Peyer's patch (tissue), 4 donors: ENCODE measurements at places on chromosomes 4 and X. TPM values are rescaled to one million over a fixed set of nuclear protein-coding genes. Genes with fewer than 3 reads are reported as not detected.

The COL4A6 gene
- 0.18 TPM for total RNA-seq

The HMGB2 gene
- total RNA-seq: 112 TPM

The PAGE2 gene
- not detected for total RNA-seq

DNA sequence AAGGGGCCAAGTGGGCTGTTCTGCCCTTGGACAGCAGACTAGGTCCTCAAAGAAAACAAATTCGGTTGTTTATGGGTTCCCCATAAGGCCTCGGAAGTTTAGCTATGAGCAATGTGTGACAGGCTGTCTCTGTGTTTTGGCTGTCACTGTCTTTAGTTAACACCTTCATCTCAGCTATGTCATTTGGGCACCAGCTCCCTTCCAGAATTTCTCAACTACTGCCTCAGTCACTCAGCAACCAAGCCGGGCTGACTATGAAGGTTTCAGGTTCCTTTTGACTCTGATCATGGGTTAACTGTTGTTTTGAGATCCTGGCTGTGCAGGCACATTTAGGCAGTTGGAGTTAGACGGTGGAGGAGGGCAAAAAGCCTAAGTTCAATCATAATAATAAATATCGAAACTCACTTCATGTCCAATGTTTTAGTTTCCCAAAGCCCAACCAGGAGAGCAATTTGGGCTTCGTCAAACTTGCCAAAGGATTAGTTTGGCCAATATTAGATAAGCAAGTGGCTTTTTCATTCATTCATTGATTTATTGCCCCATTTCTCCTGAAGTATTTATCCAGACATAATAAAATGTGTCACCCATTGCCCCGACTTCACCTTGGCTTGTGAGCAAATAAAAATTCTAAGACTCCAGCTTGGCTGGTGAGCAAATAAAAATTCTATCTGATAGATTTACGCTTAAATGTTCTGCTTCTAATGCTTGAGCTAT, 9.1 kb upstream of the PAGE1 start:
- no peak for DNase-seq

DNA sequence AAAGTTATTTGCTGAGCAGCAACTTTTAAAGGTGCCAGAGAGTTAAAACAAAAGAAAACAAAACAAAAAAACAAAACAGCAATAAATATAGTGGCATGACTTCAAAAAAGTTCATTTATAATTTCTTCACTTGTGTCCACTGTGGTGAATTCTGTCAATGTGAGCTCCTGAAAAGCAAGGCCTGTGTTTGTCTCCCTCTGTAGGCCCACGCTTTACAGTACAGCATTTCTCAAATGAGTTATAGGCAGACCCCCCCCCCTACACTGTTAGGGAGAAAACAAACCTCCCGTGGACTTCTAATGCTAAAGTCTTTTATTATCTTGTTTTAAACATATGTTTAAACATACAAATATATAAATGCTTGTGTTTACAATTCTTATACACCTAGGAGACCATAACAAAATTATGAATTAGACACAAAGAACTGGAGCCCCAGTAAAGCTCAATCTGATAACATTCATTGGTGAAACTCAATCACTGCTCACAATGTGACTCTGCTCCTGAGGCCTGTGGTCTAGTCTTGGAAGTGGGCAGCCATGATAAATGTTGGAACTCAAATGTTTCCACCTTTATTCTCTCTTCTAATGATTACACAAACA, 47.0 kb upstream of the SCOC start:
- DNase-seq: no peak

- no peak for DNase-seq
Measured at GRCh38 chr4:115969756-115970155, 856.3 kb upstream of the NDST4 start.

DNA sequence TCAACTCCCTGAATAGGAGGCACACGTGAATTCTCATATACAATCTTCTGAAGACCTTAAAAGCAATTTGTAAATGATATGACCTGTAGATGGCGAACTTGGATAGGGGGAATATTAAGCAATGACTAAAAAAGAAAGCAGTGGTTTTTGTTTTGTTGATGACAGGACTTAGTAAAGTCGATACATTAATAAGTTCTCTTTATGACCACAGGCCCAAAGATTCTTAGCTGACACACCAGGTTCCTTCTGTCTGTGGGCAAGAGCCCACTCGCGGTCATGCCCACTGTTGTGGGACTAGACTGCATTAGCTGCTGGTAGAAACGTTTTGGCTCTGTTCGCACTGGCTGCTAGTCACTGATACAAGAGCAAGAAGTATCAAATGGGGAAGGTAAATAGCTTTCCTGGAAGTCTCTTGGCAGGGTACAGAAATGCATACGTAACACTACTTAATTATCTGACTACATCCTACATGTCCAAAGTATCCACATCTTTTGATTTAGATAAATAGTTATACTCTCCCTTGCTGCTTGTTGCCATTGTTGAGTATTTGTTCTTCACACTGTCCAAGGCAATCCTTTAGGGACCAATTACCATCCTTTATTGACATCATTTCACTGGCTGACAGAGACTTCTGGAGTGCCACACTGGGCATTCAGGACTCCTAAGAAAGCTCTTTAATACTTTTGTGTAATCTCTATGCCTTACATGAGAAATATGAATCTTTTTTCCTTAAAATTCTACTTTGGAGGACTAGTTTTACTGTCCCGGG, 31.0 kb downstream of the ALPK1 start:
- no peak for DNase-seq

GRCh38 chrX:108270739-108271396, 167.4 kb downstream of the COL4A6 start:
- no peak for DNase-seq

DNA sequence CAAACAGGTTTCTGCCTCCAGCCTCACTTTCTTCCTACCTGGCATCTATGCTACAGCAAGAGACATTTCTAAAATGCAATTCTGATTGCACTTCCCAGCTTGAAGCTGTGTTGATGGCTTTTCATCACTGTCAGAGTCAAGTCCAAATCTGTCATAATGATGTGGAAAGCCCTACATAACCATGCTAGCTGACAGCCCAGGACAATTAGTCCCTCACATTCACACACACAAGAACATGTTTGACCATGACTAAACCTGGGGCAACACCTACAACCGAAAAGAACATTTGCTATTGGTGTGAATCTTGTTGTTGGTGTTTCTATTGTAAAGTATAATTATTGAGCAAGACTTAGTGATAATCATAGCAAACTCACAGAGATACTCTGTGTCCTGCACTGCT, 58.2 kb downstream of the PPM1K start:
- DNase-seq: no peak

- no peak for DNase-seq
Measured at GRCh38 chrX:148049441-148049840, 68.3 kb downstream of the FMR1NB start.

The GIMD1 gene
- not detected for total RNA-seq

- DNase-seq: no peak
Measured at GRCh38 chr4:94370533-94371254, 28.1 kb upstream of the HPGDS start.

The POU4F2 gene
- total RNA-seq: not detected

- no peak for DNase-seq
Measured at GRCh38 chr4:141797966-141798365, 161.6 kb downstream of the IL15 start.

DNA sequence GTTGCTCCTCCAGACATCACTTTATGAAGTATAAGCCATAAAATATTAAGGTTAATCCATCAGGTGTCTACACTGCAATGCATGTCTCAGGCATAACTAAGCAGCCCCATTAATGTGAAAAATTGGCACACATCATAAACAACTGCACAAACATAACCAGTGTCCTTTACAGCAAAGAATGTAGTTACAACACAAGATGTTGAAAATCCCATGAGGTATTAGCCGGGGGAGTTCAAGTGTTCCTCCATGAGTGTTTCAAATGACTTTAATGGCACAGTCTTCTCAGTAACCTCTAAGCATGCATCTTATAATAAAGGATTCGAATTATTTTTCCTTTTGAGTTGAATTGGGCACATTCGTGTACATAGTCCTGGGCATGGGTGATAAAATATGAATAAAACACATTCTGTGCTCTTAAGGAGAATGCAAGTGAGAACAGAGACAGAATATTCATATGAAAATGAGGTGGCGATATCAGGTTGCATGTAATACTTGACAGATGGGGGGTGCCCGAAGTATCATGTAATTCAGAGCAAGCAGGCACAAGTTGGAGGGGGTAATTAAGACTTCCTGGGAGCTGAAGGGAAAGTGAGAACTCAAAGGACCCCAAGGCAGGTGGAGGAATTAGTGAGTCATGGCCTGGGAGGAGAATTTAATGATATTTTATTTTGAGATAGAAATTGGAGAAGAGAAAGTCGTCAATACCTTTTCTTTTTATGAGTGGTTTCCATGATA, 18.2 kb upstream of the VCX2 start:
- DNase-seq: no peak

The RPS6KA6 gene
- total RNA-seq: 5.6 TPM

DNA sequence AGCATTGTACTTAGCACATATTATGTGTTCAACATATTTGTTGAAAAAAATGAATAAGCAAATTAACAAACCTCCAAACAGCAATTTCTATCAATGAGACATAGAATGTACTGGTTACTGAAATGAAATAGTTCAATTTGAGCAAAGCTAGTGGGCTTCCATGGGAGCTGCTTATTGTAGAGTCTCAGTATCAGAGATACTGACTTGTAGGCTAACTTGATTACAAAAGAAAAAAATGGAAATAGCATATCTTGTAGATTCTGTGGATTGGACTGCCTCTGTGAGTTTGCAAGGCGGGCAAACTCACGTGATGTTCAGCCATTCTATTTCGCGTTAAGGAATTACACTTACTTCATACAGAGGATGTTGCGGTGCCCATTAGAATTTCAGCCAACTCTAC, 222.1 kb upstream of the JADE1 start:
- DNase-seq: no peak

DNA sequence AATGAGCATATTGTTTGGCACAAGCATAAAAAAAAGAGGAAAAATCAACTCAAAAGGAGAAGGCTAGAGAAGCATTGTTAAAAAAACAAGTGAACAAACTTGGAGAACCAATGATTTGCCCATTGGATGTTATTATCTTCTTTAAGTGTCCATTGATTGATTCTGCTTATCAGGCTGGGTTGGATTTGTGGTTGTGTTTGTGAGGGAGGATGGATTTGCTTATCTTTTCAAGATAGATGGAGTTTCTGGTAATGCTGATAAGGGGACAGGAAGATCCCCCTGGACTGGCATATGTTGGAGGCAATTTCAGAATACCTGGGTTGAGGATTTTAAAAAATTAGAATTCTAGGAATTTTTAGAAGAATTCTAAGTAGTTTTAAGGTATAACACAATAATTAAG, 41.8 kb upstream of the TMEM192 start:
- no peak for DNase-seq

- peak; percentile 45 for DNase-seq
Measured at GRCh38 chrX:9786798-9787635, 788 bp downstream of the SHROOM2 start.

DNA sequence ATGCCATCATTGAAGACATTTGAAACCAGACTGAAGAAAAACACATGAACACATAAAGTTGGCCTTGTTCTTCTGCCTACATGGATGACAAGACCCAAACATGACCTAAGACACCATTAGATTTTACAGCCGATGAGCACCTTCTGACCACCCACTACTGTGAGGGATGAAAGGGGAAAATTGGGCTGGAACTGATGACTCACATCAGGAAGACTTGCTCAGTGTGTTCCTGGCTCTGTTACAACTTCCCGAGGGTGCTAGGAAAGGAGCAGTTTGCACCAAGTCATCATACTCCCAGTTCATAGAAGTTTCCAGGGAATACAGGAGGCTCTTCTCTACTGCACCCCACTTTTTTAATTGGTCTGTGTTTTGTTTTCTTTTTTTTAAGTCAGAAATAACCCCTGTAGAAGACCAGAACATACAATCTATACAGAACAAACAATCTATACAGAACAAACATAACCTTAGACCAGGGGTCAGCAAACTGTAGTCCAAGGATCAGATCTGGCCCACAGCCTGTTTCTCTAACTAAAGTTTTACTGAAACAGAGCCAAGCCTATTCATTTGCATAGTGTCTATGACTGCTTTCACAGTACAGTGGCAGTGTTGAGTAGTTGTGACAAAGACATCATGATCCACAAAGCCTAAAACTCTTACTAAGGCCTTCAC, 25.3 kb downstream of the BTC start:
- DNase-seq: no peak

The BTC gene
- 3.8 TPM for total RNA-seq

DNA sequence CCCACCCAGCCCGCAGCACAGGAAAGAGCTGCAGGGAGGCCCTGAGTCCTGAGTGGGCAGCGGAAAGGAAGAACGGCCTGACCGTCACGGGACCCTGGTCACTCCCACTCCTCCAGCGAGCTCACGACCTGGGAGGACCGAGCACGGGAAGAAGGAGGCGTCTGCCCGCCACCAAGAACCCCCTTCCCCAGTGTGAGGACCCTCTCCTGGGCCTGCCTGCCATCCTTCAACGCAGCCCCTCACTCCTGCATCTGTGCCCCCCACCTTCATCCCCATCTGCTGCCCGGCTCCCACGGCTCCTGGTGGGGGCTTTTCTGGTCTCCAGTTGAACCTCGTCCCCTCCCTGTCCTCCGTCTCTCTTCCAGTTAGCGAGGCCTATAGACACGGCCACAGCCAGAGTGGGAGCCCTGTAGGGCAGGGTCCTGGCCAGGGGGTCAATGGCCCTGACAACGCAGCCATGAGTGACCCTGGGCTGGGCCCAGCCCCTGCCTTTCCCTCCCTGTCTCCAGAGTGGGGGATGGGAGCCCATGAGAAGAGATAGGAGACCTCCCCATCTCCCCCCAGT, 41.3 kb upstream of the MXD4 start:
- no peak for DNase-seq

GRCh38 chr4:188423039-188423438, 283.8 kb downstream of the TRIML1 start:
- DNase-seq: no peak

- DNase-seq: no peak
Measured at GRCh38 chr4:108272046-108272445, 103.3 kb upstream of the LEF1 start.

The SSX3 gene
- total RNA-seq: not detected
